Kidney (tissue), 22 donors: ENCODE measurements at places on chromosomes 2 and 18. TPM values are rescaled to one million over a fixed set of nuclear protein-coding genes. Genes with fewer than 3 reads are reported as not detected.

The MAT2A gene
- total RNA-seq = 300 TPM

The LPIN2 gene
- total RNA-seq = 52.3 TPM

The SLC23A3 gene
- total RNA-seq = 2.8 TPM

The NTSR2 gene
- not detected for total RNA-seq

The CCDC150 gene
- total RNA-seq = 2.3 TPM

The ATG16L1 gene
- 30.8 TPM for total RNA-seq

The LOXL3 gene
- total RNA-seq = 9.7 TPM

The PROKR1 gene
- not detected for total RNA-seq

The CYP20A1 gene
- total RNA-seq = 41.2 TPM

The CD8B gene
- total RNA-seq = 2.5 TPM

The UGT1A3 gene
- 0.57 TPM for total RNA-seq

The TGFA gene
- 30.8 TPM for total RNA-seq

The NFE2L2 gene
- total RNA-seq = 149 TPM

The INPP5D gene
- total RNA-seq = 29.6 TPM

The FAM237A gene
- not detected for total RNA-seq

The C18orf32 gene
- total RNA-seq = 58.6 TPM
